ENCODE measurements at places on chromosomes 12 and 14.

GRCh38 chr14:100440207-100440631 lies 117.1 kb downstream of the SLC25A47 start:
- DNase-seq, result peak; percentile 86

- DNase-seq, result no peak
These were observed 71.5 kb upstream of the ZFP36L1 start for GRCh38 chr14:68864361-68864750.

DNA sequence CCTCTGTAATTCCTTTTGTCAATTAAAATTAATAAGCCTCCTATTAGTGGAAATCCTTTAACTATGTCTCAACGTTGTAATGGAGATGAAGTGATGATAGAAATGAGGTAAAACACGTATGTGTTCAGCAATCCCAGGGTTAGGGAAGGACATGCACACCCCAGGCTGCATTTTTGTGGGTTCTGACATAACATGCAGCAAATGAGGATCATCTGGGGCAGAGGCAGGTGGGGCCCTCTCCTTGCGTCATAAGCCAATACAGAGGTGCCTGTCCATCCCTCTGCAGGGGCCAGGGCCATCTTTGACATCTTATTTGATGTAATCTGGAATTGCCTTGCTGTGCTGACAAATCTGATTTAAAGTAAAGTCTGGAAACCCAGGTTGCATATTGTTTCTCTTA lies 73.2 kb downstream of the MYRFL start:
- no peak for DNase-seq

GRCh38 chr14:84527706-84528105 lies 1002.2 kb upstream of the FLRT2 start:
- DNase-seq, result no peak

DNA sequence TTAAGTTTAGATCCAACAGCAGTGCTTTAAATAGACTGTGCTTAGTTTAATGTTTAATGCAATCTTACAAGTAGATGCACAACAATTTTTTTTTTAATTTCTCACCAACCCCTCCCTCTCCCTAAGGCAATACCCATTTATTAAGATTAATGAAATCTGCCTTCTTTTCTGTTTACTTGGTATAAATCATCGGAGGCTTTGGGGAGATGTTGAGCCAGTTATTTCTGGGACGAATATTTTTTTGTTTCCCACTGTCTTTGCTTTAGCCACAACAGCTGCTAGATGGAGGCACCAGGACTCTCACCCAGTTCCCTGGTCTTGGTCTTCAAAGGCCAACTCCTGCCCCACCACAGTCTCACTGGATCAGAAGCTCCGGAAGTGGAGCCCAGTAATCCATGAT lies 113.4 kb downstream of the PLXNC1 start:
- no peak for DNase-seq

DNA sequence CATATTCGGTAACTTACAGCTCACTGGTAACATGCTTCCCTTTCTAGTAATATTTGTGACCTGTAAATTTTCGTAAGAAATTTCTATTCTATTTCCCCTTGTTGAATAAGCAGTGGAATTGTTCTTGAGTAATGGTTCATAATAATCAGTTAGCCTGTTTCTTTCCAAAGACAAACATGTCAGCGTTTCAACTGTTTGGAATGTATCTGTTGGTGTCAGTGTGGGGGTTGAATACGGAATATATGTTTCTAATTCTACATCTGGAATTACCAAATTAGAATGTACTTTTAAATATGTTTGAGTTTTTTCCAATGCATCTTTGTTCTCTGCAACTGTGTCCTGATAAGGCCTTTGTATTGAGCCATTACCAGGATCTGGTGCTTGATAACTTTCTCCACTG lies 2.0 kb downstream of the BBS10 start:
- DNase-seq, result no peak

DNA sequence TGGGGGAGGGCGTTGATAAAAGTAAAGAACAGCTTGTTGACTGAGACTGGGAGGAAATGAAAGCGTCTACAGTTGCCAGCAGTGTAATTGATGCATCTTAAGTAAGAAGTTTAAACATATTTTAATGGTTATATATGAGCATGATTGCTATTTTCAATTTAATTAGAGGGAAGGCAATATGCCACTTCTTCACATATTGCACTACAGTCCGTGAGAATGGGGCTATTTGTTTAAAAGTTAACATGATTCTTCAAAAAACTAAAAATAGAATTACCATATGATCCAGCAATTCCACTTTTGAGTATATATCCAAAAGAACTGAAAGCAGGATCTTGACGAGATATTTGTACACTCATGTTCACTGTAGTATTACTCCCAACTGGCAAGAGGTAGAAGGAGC lies 38.3 kb upstream of the PPP2R5E start:
- DNase-seq, result no peak

GRCh38 chr12:121026274-121027045 lies 10.2 kb upstream of the C12orf43 start:
- peak; percentile 59 for DNase-seq

DNA sequence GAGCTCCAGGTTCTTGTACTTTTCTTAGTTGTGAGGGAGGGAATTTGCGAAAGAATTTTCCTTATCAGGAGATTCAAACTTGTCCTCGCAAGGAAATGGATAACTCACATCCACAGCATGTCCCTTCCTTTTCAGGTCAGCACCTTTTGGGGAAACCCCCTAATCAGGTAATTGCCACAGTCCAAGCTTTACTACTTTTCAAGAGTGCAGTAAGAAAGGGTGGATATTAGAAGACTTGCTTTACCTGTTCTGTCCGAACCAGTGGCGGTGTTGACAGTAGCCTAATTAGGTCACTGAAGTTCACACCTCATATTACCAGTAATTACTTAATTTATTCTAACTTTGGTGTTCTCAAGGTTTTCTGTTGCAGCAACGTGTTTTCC lies 6.7 kb upstream of the C12orf50 start:
- DNase-seq, result no peak

DNA sequence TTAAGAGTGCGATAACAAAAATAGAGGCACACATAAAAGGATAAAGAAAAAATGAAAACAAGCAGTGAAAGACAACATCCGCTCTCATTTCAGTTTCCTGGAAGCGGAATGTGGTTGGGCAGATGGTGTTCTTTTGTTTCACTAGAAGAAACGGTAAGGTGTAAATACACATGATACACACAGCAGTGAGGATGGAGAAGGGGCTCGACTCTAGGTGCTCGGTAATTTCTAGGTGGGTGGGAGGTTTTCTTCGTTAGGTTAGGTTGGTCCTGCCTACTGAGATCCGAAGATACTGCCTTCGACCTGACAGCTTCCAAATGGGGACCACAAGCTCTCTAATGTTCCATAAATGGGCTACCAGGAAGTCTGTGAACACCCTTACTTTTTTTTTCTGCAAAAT lies 1082.5 kb downstream of the BCL11B start:
- no peak for DNase-seq

- DNase-seq, result no peak
These were observed 60.1 kb upstream of the EIF5 start for GRCh38 chr14:103273745-103274615.

DNA sequence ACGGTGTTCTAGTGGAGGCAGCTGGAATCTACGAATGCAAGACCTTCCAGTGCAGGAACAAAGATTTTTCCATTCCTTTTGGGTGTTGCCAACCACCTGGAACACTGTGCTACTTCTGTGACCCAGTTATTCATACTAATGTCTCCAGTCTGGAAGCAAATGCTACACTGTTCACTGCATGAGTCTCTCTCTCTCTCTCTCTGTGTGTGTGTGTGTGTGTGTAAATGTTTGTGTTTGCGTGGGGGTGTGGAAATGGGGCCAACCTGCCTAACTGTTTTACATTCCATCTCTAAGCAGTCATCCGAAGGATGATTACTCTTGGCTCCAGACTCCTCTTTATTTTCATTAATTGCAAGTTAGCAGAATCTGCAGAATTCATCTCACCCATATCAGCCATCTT lies 29.9 kb upstream of the YBX3 start:
- peak; percentile 10 for DNase-seq

DNA sequence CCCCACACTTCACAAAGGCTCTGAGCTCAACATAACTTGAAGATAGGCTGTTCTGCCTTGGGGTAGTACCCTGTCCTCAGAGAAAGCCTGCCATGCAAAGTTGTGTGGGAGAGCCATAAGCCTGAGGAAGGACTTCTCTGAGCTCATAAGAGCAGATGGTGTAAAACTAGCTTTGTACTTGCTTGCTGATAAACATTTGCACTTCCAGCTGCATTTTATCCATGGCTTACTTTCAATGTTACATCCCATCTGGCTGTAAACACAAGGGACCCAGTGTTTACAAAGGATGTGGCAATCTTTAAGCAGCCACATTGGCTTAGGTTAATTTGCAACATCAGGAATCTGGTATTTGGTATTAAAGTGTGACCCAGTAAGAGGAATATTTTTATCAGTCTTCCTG lies 258.1 kb downstream of the IPO8 start:
- no peak for DNase-seq

DNA sequence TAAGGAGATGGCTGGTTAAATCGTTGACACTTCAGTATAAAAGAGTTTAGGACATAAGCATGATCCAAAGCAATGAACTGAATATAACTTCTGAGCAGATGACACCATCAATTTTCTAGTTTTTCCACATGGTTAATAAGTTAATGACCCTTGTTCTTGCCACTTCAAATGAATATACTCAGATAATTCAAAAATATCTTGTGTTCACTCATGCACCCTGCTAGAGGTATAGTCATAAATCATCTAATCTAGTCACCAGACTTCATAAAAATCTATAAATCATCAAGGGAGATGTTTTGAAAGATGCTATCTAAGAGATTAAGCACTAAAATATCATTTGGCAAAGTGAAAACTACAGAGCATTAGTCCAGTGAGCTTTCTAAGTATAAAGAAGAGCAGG lies 131.9 kb downstream of the MDGA2 start:
- no peak for DNase-seq

DNA sequence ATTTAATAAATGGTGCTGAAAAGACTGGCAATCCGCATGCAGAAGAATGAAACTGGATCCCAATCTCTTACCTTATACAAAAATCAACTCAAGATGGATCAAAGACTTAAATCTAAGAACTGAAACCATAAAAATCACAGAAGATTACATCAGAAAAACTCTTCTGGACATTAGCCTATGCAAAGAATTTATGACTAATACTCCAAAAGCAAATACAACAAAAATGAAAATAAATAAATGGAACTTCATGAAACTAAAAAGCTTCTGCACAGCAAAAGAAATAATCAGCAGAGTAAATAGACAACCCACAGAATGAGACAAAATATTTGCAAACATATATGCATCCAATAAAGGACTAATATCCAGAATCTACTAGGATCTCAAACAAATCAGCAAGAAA lies 14.3 kb upstream of the CLEC1A start:
- no peak for DNase-seq

GRCh38 chr12:28424965-28425364 lies 234.7 kb downstream of the CCDC91 start:
- DNase-seq, result peak; percentile 5

DNA sequence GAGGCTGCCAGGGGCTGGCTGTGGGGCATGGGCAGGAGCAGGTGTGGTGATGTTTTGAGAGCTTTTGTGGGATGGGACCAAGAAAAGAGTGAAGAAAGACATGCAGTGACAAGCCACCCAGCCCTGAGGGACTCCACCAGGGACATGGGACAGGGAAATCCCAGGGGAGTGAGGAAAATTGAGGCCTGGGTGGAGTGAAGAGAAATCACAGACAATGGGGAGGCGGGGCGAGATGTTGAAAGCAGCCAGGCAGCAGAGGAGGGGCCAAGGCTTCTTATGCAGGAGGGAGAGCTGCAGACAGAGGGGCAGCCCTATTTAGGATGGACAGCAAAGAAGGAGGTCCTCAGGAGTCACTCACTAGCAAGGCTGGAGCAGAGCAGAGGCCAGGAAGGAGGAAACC lies 4.2 kb upstream of the KRT1 start:
- DNase-seq, result no peak

- no peak for DNase-seq
These were observed 229.4 kb downstream of the CHST11 start for GRCh38 chr12:104686196-104686595.

DNA sequence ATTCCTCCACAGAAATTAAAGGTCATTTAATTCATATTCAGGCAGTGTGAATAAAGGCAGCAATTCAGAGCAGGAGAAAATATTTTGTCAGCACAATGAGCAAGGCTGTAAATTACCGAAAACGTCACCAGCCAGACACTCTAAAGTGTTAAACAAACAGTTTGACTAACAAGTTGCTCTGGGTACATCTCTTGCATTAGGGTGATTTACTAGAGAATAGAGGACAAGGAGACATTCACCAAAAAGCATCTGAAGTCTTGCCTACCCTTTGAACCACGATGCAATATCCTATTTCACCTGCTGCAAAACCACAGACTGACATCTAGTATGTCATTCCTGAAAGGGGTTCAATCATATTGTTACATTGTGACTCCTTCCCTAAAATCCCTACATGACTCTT lies 27.1 kb upstream of the GPHB5 start:
- DNase-seq, result no peak

DNA sequence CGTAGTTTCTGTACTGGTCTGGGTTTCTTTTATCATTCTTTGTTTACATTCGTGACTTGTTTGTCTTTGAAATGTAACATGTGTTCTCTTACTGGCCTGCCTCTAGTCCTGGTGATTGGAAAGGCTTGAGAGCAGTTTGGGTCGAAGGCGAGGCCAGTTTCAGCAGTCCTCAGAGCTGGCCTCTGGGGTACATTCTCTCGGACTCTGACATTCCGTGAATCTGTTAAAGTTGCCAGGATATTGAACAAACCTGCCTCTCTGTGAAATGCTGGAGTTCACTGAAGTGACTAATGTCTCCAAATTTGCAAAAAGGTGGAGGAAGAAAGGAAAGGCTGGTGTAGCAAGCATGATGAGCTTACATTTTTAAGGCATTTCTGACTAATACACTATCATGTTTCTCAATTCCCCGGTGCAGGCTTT lies 1.5 kb downstream of the PLEKHA5 start:
- peak; percentile 47 for DNase-seq

- DNase-seq, result no peak
These were observed 275.7 kb upstream of the SSTR1 start for GRCh38 chr14:37932008-37932407.

DNA sequence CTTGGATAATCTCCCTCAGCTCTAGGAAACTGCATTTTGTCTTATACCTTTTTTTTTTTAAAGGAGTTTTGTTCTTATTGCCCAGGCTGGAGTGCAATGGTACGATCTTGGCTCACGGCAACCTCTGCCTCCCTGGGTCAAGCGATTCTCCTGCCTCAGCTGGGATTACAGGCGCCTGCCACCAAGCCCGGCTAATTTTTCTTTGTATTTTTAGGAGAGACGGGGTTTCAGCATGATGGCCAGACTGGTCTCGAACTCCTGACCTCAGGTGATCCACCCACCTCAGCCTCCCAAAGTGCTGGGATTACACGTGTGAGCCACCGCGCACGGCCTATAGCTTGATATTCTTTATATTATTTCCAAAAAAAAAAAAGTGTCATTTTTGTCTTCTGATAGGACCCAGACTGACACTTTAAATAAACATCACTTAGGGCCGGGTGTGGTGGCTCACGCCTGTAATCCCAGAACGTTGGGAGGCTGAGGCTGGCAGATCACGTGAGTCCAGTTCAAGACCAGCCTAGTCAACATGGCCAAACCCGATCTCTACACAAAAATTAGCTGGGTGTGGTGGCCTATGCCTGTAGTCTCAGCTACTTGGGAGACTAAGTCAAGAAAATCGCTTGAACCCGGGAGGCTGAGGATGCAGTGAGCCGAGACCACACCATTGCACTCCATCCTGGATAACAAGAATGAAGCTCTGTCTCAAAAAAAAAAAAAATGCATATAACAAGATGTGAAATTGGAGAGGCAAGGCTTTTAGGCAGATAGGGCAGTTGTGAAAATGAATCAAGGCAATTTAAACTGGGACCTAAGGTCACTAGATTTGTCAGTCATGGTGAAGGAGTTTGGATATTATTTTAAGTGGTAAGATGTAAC lies 18.4 kb downstream of the SLC2A3 start:
- no peak for DNase-seq

GRCh38 chr14:22977684-22978486 lies 4.5 kb downstream of the AJUBA start:
- peak; percentile 93 for DNase-seq

All from hepatocyte (in vitro differentiated cells).